Renal cortical epithelial cell (primary cell): ENCODE measurements at places on chromosomes 3 and 15. TPM values are rescaled to one million over a fixed set of nuclear protein-coding genes. Genes with fewer than 3 reads are reported as not detected.

The SPINT1 gene
- total RNA-seq: 144 and 235 TPM in 2 replicates

The PSTPIP1 gene
- total RNA-seq: not detected in 2 replicates

The DOCK3 gene
- total RNA-seq: 0.35 and 0.69 TPM in 2 replicates

The LRTM1 gene
- total RNA-seq: not detected in 2 replicates

The DUOXA1 gene
- total RNA-seq: not detected in 2 replicates
